ENCODE measurements at places on chromosomes 6 and 20. TPM values are rescaled to one million over a fixed set of nuclear protein-coding genes. Genes with fewer than 3 reads are reported as not detected.
A peak's percentile ranks its signal among the peaks of the same experiment; 100 is the strongest.

GRCh38 chr6:35634316-35634715 is 54.4 kb downstream of the FKBP5 start:
- DNase-seq, result peak; percentile 56

DNA sequence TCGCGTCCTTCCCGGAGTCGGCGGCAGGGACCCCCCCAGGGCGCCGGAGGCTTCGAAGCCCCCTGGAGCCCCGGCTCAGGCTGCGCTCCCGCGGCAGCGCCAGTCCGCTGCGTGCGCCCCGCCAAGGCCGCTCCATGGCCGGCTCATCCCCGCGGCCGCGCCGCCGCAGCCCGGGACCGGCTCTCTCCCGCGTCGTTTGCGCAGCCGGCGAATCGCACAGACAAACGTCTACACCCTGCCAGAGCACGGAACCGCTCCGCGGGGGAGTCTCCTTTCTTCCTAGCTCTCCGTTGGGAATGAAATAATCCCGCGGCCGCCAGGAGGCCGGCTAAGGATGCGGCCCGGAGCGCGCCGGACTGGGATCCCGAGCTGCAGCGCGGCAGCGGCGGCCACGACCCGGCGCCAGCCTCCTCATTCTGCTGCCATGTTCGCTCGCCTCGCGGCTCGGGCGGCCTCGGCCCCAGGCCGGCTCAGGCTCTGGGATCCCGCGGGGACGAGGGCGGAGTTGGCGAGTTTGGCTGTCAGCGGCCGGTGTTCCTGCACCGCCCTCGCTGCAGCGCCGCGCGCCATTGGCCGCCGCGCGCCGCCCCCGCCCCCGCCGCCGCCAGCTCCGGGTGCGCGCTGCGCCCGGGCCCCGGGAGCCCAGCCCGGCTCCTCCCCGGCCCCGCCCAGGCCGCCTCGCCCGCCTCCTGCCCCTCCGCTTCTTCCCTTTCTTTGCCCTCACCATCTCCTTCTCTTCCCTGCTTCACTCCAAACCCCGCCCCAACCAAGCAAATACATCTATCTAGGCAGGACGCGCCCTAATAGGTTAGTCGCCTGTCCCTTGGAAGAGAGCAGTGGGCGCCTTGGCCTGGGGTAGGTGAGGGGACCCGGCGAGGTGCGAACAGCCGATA is at the start of gene GFOD1:
Gene GFOD1 (minus strand): TSS at position 479 of the 893 bp plus-strand sequence. CDS start 710 bp downstream, outside the sequence.
- DNase-seq, result peak; percentile 93

DNA sequence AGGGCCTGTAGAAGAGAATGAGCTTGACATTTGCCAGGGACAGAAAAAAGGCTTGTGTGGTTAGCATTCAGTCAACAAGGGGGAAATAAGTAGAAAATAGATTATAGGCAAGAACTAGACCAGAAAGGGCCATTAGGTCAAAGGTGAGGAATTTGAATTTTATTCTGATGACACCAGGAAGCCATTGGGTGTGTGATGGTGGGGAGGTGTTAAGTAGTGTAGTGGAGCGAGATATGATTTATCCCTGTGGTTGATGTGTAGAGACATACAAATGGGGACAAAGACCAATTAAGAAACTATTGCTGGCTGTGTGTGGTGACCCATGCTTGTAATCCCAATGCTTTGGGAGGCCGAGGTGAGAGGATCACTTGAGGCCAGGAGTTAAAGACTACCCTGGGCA is 11.0 kb downstream of the DSTN start:
- DNase-seq, result no peak

DNA sequence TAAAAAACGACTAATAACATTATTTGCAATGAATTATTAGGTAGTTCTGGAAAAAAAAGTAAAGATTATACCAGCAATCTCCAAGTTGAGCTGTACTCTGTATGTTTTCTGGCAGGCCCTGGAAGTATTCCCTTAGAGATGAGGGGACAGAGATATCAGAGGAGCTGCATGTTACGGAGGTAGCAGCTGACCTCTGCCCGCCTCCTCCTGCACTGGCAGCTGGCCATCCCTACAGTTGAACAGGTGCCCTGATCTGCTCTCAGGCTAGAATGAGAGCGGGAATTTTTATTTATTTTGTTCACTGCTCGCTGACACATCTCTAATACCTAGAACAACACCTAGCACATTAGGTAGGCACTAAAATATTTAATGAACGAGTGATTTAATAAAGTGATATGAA is 23.1 kb downstream of the FBXL4 start:
- DNase-seq, result peak; percentile 24

Gene BHLHE23
- not detected for total RNA-seq

GRCh38 chr20:3646067-3646440 is 17.1 kb downstream of the GFRA4 start:
- no peak for DNase-seq

DNA sequence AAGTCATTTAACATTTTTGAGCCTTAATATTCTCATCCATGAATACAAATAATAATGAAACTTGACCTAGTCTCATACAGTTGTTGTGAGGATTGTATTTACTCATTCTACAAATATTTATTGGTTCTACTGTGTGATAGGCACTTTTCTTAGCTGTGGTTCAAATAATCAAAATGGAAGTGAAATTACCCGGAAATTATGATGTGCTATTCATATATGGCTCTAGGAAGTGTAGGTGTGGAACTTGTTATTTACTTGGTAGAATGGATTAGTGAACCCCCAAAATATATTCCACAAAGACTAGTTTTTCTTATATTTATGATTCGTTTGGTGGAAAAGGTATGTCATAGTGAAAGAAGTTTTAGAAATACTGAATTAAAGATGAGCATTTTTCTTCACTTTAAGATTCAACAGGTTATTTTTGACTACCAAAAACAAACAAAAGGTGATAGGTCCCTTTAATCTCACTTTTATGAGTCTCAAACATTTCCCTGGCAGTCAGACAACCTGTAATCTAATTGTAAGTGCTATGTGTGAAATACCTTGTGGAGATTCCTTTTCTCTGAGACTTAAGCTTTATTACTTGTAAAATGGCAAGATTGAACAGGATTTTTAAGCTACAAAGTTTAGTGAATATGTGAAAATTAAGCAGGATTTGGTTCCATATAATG is 77.8 kb downstream of the STXBP5 start:
- no peak for DNase-seq

Gene MYCT1
- total RNA-seq, result 18.3 TPM

DNA sequence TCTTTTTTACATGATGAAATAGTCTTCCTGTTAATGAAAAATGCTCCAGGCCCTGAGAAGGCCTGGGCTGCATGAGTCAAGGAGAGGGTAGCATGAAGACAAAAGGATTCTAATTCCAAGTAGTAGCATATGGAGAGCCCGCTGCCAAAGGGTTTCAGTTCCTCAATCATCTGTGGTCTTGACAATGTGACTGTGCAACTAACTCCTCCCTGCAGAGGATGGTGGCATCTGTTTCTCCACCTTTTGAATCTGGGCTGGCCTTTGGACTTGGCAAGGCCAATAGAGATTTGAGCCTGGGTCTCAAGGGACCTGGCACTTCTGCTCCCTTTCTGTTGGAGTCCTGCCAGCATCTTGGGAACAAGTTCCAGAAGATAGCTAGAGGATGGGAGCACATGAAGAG is 35.1 kb upstream of the ANKEF1 start:
- peak; percentile 52 for DNase-seq

DNA sequence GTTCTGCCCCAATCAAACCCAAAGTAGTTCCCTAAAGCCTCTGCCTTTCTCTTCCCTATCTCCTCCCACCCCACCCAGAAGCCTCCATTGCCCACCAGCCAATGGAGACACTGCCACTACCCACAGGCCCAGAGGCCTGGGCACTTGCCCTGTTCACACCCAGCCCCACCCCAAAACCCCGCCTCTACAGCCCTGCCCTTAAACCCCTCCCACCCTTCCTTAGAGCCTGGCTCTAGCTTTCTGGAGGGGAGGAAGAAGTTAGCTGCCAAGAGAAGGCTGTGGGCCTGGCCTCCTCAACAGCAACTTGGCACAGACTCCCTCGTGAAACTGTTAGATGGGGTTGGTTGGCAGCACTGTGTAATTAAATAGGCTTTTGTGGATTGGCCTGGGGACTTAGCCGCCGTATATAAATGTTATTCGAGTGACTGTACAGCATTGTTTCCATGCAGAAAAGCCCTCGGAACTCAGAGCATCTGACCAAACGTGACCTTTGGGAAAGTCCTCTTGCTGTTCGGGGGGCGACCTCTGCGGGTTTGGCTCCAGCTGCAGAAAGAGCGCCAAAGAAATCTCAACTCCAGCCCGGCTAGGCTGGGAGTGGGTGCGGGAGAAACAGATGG is 31.4 kb downstream of the COL11A2 start:
- peak; percentile 90 for DNase-seq

DNA sequence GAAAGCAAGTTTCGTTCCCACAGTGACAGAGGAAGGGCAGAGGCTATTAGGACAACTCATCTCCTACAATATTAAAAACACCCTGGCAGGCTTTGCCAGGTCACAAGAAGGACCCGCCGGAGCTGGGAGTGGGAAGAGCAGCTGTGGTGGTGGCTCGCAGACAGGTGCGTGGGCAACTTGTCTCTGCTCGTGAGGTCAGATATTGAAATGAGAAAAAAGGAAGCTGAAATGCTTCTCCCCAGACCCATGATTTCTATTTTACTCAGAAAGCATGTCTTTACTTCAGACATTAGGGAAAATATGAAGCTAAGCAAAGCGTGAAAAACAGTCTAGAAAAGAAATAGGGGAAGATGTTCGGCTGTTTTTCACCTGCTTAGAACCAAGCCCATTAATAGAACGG is 166.3 kb upstream of the EEF1E1 start:
- DNase-seq, result no peak

GRCh38 chr6:166579237-166579850 is 7.1 kb downstream of the RAMACL start:
- peak; percentile 65 for DNase-seq

DNA sequence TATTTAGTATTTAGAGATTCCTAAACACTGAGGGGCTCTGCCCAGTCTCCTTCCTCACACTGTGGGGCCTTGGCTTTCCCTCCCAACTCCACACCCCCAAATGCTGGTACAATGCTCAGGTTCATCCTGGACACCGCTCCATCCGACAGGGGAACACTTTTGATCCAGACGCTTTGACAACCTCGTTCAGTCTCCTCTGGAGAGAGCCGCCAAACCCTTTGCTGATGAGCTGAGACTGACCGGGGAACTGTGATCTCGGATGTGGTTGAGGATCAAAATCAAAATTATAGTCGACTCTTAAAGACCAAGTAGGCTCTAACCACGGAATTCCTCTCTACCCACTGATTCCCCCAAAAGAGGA is 38.8 kb upstream of the HLA-E start:
- no peak for DNase-seq

Gene NKX2-4
- not detected for total RNA-seq

DNA sequence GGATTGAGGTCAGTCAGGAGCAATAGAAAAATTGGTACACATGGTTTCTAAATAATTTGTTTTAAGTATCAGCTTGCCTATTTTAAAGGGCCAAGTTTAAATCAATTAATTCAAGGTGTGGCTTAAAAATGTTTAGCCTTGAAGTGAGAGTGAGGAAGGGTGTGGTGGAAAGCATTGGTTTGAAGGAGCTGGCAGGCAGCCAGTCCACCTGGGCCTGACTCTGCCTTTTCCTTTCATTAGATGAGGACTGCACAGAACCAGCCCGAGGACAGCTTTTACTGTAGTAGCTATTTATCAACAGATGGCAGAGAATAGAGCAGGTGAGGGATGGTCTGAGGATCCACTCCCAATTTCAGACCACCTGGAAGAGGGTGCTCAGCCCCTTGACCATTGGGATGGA is 42.4 kb downstream of the DHX35 start:
- DNase-seq, result no peak

DNA sequence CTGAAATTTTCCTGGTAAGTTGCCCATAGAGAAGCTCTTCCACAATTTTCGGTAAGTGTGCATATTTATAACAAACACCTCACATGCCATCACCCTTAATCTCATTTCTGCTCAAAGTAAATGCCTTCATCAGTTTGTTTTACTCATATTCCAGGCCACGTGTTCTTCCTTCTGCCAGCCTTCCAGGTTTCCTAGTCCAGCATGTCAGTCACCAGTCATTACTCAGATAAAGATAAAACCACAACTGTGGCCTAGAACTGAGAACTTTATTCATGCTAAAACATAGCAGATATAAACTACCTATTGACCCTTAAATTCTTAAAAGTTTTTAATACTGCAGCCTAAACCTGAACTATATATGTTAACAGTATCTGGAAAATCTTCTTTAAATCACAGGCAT is 149.5 kb upstream of the SLC22A16 start:
- DNase-seq, result no peak

GRCh38 chr6:38577492-38577891 is 62.2 kb downstream of the BTBD9 start:
- DNase-seq, result no peak

DNA sequence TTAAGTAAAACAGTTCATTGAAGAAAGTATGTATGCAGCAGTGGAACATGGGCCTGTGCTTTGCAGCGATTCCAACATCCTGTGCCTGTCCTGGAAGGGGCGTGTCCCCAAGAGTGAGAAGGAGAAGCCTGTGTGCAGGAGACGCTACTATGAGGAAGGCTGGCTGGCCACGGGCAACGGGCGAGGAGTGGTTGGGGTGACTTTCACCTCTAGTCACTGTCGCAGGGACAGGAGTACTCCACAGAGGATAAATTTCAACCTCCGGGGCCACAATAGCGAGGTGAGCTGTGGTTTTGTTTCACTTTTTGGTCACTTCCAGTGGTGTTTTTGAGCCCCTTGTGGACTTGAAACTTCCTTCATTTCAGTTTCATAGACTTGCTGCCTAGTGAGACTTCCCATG is 1.7 kb downstream of the TULP4 start:
- DNase-seq, result peak; percentile 20

- DNase-seq, result no peak
Measured at GRCh38 chr6:96138406-96138805, 122.6 kb downstream of the FUT9 start.

Measured in muscle of leg (tissue), 16 donors.